Caki2 (cell line): ENCODE measurements at places on chromosomes 5 and 9. TPM values are rescaled to one million over a fixed set of nuclear protein-coding genes. Genes with fewer than 3 reads are reported as not detected.

GRCh38 chr9:96514800-96515158 is 64.8 kb downstream of the HABP4 start:
- no peak for DNase-seq

GRCh38 chr9:28014212-28014611 is 440.9 kb upstream of the C9orf72 start:
- no peak for DNase-seq

DNA sequence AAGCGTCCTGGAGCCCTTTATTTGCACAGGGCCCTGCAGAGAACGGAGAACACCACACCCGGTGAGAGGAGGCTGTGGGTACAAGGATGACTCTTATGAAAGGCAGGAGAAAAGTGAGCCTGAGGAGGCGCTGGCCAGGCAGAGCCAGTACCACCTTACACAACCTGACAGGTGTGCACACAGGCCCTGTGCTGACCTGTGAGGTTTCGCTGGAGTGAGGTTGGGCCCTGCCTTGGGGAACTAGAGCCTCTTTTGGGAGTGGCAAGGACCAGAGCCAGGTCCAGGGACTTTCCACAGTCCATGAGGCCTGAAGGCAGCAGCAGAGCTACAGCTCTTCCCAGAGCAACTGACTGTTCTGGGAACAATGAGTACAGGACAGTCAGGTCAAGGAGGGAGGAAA is 3.1 kb downstream of the SRD5A1 start:
- no peak for DNase-seq

GRCh38 chr9:93194221-93194625 is 10.3 kb downstream of the WNK2 start:
- DNase-seq = no peak

Gene PCDHB4
- total RNA-seq = not detected in 2 replicates

- DNase-seq = no peak
Measured at GRCh38 chr5:67038817-67039603, 157.6 kb downstream of the CD180 start.

GRCh38 chr9:109247228-109247627 is 73.6 kb downstream of the EPB41L4B start:
- no peak for DNase-seq

DNA sequence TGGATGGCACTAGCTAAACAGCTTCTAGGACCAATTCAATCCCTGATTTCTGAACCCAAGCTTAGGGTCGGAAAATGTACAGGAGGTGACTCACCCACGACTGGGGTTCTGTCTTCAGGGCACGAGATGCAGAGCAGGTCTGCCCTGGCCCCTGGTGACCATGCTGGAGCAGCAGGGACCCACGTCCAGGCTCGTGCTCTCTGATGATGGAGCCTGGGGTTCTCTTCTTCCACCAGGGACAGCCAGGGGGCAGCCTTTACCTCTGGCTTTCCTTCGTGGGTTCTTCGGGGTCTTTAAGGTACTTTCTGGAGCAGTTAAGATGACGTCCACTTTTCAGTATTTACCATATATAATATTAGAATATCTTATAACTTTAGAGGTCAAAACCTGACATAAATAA is 2.1 kb downstream of the CFAP77 start:
- no peak for DNase-seq

DNA sequence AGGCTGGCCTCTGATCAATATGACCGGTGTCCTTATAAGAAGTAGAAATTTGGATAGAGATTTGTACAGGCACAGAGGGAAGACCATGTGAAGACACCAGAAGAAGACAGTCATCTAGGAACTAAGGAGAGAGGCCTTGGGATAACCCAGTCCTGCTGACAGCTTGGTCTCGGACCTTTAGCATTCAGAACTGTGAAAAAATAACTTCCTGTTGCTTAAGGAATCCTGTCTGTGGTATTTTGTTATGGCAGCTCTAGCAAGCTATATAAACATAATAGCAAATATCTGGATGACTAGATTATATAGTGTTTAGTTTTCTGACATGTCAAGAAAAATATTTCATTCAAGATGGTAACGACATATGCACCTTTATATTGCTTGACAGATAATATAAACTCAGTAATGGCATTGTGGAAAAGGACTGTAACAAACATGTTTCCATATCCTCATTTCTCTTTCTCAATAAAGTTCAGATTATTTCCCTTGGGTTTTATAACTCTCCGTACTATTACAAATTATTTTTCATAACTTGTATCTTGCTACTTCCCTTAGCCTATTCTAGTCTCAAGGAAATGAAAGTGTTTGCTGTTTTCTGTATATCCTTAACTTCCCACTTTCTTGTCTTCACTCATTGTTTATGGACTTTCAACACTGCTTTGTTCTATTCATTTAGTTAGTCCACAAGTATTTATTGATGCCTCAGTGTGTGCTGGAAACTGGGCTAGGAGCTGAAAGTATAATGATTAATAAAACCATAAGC is 62.4 kb downstream of the KIAA1958 start:
- no peak for DNase-seq

GRCh38 chr9:109478665-109479380 is 19.3 kb downstream of the PTPN3 start:
- no peak for DNase-seq
